ENCODE measurements at places on chromosomes 2 and 18. TPM values are rescaled to one million over a fixed set of nuclear protein-coding genes. Genes with fewer than 3 reads are reported as not detected.

Gene CERKL
- polyA plus RNA-seq, result 33.3 TPM

- DNase-seq, result no peak
Observed at GRCh38 chr18:24369426-24369825, 28.2 kb downstream of the OSBPL1A start.

Gene SCG2
- not detected for polyA plus RNA-seq

Gene OLA1
- polyA plus RNA-seq, result 56.6 TPM

- no peak for DNase-seq
Observed at GRCh38 chr2:179963626-179964025, 43.5 kb downstream of the CWC22 start.

GRCh38 chr18:69957747-69958146 lies 10.1 kb upstream of the CD226 start:
- DNase-seq, result no peak

Gene WNT6
- polyA plus RNA-seq, result not detected

DNA sequence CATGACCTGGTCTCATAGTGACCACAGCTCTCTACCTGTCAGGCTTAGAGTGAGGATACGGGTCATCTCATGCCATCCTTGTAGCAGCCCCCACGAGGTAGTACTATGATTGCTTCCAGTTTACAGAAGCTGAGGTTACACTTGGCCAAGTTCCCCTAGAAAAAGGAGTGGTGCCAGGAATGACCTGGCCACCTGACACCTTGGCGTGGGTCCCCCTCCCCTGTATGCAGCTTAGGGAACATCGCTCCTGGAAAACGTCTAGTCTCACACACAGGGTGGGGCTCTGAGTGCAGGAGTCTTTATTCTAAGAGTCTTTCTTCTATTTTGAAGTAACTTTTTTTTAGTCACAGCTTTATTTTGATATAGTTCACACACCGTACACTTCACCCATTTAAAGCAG lies 14.8 kb downstream of the NPPC start:
- DNase-seq, result no peak

Gene IL36RN
- not detected for polyA plus RNA-seq

- DNase-seq, result no peak
Observed at GRCh38 chr18:48095726-48096125, 165.3 kb upstream of the SMAD2 start.

DNA sequence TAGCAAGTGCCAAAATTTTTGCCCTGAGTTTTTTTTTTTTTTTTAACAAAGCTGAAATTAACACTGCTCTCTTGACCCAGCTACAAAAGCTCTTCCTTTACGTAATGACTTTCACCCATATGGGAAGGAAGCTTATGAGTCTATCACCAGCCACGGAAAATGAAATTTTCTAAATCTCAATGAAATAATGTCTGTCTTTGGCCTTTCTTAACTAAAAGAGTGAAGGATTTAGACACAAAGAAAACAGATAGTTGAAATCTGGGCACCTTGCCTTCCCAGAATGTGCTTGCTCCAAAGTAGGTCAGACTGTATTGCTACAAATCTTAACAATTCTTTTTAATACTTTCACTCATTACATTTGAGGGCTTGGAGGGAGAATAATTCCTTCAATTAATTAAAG lies 180.8 kb upstream of the MGAT5 start:
- no peak for DNase-seq

Data from CD4-positive, alpha-beta memory T cell (primary cell).